ENCODE measurements at places on chromosomes 11 and 22. TPM values are rescaled to one million over a fixed set of nuclear protein-coding genes. Genes with fewer than 3 reads are reported as not detected.

SCN2B gene
- total RNA-seq: not detected

GRCh38 chr11:18731949-18732821 lies 6.2 kb upstream of the IGSF22 start:
- peak; percentile 66 for ATAC-seq

DNA sequence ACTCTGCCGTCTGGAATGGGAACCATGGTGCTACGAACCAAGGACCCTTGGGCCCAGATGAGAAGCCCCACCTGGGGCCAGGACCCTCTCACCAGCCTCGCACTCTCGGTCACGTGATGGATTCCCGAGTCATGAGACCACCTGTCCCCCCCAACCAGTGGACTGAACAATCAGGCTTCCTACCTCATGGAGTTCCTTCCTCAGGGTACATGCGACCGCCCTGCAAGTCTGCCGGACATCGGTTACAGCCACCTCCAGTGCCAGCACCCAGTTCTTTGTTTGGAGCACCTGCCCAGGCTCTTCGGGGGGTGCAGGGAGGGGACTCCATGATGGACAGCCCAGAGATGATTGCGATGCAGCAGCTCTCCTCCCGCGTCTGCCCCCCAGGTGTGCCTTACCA lies 20.8 kb upstream of the SLC25A18 start:
- no peak for ATAC-seq

GRCh38 chr11:11752679-11753078 lies 89.1 kb upstream of the USP47 start:
- ATAC-seq: no peak

GRCh38 chr11:104073950-104074705 lies 37.7 kb downstream of the DDI1 start:
- ATAC-seq: no peak

DNA sequence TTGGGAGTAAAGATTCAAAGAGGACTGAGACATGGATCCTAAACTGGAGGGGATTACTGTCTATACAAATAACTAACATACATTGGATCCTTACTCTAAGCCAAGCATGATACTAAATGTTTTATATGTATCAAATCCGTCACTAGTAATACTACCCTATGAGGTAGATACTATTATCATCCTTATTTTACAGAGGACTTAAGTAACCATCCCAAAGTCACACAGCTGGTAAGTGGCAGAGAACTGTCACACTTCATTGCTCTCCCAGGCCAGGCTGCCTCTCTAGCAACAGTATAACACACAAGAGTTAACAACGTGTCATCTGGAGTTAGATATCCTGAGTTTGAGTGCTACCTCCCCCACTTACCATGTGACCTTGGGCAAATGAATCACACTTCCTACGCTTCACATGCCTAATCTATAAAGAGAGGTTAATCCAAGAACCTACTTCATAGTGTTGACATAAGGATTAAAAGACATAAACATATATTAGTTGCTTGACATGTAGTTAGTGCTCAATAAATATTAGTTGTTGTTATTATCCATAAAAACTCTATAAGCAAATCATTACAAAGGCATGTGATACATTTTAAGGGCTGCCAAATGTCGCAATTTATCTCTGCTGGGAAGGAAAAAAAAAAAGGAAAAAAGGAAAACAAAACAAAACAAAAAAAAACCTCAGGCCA lies 33.8 kb upstream of the SPON1 start:
- peak; percentile 52 for ATAC-seq

DNA sequence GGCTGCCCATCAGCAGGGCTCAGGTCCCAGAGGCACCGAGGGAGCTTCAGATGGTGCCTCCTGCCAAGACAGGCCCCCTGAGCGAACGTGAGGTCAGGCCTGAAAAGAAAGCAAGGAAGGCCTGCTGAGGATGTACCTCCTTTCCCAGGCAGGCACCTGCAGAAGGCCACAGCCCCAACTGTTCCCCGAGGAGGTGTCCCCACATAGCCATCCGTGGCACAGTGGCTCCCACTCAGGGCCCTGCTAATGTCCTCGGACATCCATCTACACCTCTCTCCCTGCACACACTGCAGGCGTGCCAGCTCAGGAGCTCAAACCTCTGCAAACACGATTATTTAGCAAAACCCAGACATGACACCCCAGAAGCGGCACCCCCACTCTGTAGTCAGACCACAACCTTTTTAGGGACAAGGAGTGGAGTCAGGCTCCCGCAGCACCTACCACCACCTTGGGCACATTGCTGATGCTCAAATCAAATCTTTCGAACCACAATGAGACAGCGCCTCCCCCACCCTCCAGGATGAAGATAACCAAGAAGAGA lies 36.9 kb downstream of the SHANK2 start:
- no peak for ATAC-seq

ARHGAP8 gene
- not detected for total RNA-seq

DNA sequence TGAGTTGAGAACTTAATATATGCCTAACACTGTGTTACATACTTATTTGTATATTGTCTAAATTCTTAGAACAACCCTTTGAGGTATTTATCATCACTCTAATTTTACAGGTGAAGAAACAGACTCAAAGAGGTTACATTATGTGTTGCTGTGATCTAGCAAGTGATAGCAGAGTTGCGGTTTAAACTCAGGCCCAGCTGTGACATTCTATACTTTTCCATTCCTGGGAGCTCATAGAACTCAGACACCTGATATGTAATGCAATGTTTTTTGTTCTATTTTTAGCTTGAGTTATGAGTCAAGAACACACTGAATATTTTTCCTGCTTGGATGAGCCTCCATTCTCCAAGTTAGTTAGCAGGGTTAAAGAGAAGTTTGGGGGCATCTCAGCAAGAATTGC lies 449.7 kb upstream of the DDI1 start:
- no peak for ATAC-seq
